ENCODE measurements at places on chromosomes 16 and 17.

- DNase-seq = no peak
Observed at GRCh38 chr16:72744076-72744793, 303.7 kb downstream of the ZFHX3 start.

GRCh38 chr17:32483451-32484019 is 3.3 kb upstream of the CDK5R1 start:
- peak; percentile 96 for DNase-seq

DNA sequence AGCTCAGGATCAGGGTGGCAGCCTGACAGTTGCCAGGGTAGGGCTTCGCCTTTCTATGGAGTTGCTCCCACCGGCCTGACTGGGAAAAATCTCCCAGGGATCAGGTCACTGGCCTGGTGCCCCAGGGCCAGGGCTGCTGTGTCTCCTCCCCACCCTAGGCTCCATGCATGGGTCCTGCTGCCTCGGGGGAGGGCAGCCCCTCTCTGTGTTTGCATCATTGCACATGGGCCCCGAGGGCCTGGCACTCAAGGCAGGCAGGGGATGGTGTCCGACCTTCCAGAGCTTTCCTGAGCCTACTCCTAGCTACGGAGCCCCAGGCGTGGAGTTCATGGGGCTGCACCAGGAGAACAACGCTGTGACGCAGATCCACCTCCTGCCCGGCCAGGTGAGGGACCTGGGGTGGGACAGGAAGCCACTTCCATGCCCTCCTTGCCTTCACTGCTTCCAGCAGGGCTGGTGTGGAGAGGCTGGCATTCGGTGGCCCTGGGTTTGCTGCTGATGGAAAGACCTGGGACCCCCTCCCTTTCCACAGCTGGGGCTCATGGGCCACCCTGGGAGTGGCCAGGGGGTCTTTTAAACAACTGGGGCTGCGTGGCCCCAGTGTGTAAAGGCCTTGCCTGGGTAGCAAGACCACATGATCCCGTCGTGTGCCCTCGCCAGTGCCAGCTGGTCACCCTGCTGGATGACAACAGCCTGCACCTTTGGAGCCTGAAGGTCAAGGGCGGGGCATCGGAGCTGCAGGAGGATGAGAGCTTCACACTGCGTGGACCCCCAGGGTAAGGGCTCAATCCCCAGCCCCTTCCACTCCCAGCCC is 29.5 kb upstream of the MYO15B start:
- DNase-seq = no peak

GRCh38 chr16:8376430-8376829 is 213.9 kb downstream of the TMEM114 start:
- DNase-seq = no peak

- DNase-seq = no peak
Observed at GRCh38 chr16:25570131-25570530, 121.6 kb upstream of the HS3ST4 start.

- DNase-seq = no peak
Observed at GRCh38 chr17:60964160-60964559, 286.5 kb downstream of the BCAS3 start.

DNA sequence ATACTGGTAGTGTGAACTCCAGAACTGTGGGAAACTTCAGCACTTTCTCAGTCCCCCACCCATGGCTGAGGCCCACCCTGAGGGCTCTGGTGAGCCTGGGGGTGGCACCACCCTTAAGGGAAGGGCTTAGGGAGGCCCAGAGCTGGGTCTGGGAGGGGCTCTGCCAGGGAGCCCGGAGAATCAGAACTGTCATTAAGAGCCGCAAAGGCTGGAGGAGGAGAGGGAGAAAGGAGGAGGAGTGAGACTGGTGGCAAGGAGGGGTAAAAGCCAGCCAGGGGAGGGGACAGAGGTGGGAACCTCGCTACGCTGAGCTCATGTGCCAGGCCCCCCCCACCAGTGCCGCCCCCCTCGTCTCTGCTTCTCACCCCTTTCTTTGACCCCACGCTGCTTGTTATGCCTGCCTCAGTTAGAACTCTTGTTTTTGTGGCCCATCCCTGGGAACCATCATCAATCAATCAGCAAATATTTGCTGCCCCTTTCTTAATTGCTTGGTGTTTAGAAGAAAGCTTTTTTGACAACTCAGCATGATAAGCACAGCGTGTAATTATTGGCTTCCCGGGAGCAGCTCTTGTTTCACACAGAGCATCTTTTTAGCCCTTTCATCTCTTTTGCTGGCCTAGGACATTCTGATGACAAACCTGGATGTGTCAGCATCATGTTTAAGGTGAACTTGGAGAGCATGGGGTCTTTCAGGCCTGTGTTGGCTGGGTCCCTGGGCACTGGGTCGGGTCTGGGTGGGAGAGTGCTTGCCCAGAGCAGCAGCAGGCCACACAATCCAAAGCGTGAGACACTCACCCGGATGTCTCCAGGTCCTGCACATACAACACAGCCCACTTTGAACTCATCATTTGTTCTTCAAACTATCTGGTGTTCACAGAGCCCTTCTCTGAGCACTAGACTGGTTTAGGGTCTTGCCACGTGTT is 77.7 kb downstream of the NETO2 start:
- no peak for DNase-seq

- no peak for DNase-seq
Observed at GRCh38 chr17:54992797-54993639, 24.5 kb downstream of the STXBP4 start.

DNA sequence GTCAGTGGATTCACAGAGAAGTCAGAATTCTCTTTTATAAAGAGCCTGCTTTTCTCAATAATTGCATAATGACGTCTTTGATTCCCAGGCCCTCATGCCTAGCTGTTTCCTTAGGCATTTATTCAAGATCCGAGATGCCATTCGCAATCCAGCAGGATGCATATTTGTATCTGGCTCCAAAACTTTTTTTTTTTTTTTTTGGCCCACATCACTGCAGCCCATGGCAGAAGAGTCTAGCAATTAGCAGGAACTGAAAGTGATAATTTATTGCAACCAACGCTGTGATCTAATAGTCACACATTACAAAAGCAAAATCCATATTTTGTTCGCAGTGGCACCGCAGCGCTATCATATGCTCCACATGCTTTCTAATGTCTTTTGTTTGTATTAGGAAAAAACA is 503.4 kb downstream of the MAF start:
- no peak for DNase-seq

All from posterior cingulate gyrus (tissue), 11 donors.